HuH-7 (cell line): ENCODE measurements at places on chromosomes 6 and 20.
A peak's percentile ranks its signal among the peaks of the same experiment; 100 is the strongest.

GRCh38 chr6:169902070-169902469 is 150.6 kb downstream of the ERMARD start:
- DNase-seq, result no peak

DNA sequence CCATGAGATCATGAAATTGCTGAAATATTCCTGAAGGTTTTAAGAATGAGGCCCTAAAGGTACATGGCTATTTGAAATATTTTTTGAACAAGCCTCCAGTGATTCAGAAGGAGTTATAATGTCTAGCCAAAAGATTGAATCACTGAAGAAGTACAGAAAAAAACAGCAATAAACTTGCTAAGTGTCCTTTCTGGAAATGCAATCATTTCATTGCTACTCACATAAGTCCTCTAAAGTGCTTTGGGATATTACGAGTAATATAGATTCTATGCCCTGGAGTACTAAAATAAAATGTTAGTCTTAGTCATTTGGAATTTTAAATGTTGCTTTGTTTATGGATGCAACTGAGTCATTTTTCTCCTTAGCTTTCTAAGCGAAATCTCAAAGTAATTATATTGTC is 32.7 kb downstream of the CENPW start:
- DNase-seq, result no peak

DNA sequence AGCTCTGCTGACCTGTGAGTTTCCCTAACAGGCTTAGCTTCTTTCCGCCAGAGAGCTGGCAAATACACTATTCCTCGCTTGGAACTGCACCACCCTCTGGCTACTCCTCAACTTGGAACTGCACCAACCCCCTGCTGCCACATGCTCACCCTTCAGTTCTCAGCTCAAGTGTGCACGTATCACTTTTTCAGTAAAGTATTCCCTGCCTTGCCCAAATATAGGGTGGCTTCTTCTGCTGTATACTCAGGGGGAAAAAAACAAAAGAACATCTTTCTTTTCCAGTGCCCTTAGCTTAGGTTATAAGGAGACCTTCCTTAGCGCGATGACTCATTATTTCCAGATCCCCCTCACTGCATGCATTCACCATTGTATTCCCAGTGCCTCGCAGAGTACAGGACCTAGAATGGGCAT is 21.2 kb downstream of the GNAS-AS1 start:
- DNase-seq, result no peak

GRCh38 chr6:144931172-144932035 is 646.3 kb downstream of the UTRN start:
- peak; percentile 22 for DNase-seq

- no peak for DNase-seq
These were observed 136.8 kb downstream of the BFSP1 start for GRCh38 chr20:17394411-17394810.

GRCh38 chr6:147248859-147249258 is 44.6 kb downstream of the STXBP5 start:
- no peak for DNase-seq

- DNase-seq, result no peak
These were observed 632.2 kb downstream of the HACE1 start for GRCh38 chr6:104227508-104227907.

GRCh38 chr20:36792422-36792821 is 18.9 kb upstream of the DSN1 start:
- DNase-seq, result peak; percentile 75

GRCh38 chr20:8639112-8639778 is 429.6 kb upstream of the PLCB4 start:
- no peak for DNase-seq

GRCh38 chr6:160992061-160992979 is 751 bp downstream of the MAP3K4 start:
- DNase-seq, result peak; percentile 74

DNA sequence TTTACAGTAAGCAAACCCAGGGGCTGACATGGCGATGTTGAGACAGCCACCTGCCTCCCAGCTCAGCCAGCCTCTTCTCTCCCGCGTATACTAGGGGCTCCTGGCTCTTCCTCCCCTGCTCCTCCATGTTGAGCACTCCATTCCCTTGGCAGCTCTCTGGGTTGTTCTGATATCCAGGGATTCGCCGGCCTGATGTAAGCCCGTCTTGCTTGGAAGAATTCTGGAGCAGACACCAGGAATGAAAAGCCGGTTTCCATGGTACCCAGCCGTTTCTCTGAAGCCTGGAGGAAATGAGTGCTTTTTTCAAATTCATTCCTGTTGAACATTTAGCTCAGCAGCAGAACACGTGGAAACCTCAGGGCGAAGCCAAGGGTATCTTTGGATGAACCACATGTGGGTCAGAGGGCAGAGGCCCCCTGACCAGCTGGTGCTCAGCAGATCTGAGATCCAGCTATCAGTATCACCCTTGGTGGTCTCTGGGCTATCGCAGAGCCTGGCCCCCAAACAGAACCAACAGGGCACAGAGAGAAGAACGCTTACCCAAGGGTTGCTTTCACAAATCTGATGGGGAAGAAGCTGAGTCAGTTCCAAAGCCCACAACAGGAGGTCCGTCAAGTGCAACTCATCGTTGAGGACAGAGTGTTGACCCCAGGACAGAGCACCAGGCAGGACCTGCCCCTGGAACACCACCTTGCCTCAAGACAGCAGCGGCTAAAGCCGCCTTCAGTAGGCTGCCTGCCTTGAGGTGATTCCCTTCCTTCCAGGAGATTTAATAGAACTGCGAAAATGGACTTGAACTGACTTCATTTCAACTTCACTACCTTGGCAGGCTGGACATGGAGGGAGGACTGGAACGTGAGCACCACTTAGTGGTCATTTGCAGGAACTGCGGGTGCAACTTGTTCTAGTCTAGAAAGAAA is 96.1 kb upstream of the RIN2 start:
- DNase-seq, result peak; percentile 77

DNA sequence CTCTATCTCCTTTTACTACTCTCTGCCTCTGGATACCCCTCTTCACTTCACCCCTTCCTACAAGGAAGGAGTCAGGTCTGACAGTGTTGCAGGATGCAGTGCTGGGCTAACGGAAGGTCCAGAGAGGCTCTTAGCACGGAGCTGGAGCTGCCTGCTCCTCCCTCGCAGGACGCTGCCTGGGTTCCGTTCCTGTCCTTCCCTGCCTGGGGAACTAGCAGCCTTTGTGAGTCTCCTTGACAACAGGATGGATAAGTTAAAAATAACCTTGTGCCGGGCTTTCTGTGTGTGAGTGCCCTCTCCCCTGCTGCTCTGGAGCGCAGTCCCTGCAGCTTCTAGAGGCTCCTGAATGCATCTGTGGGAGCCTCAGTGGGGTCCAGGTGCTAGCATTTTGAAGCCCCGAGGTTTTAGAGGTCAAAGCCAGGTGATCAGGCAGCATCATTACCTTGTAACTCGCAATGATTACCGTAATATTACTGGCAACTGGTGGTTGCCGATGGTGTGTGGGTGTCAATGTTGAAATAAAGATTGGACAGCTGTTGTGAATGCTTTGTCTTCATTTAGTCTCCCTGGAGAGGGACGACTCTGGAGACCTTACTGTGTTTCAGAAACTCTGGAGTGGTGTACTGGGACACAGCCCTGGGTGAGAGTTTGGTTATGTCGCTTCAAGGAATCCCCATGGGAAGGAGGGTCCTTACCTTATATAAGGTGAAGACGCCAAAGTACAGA is 44.4 kb downstream of the CDS2 start:
- no peak for DNase-seq

- peak; percentile 85 for DNase-seq
These were observed 28.1 kb downstream of the PDYN start for GRCh38 chr20:1965520-1966351.

- DNase-seq, result no peak
These were observed 39.2 kb upstream of the CHMP4B start for GRCh38 chr20:33771938-33772337.

GRCh38 chr6:150304429-150304828 is 64.4 kb upstream of the IYD start:
- DNase-seq, result no peak

- no peak for DNase-seq
These were observed 67.9 kb upstream of the HMGN3 start for GRCh38 chr6:79302341-79302740.

DNA sequence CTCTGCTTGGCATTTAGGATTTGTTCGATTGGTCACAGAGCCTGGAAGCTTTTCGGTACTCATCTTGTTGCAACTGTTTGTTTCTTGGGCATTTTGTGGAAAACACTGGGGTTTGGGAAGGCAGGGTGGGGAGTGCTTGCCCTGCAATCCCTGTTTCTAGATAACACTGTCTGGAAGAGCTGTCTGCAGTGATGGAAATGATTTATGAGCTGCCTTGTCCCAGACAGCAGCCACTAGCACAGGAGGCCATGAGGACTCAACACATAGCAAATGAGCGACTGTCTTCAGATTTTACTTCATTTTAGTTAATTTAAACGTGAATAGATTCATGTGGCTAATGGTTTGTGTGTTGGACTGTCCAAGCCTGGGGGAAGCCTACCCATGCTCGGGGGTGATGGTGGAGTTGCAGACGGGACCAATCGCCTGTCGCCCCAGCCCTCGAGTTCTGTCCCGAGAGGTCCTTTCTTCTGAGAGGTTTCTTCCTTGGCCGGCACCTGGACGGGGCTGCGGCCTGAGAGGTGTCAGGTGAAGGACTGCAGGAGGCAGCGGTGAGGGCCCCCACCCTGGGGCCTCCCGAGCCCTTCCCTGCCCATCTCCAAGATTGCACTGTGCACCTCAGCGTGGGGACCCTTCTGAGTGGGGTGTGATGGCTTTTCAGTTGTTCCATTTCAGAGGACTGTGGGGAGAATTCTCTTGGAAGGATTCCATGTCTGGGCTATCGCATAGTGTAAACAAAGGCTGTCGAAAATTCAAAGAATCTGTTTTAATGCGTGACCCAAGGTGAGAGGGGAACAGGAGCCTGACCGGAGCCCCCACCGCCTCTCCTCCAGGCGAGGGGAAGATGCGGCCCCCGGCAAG is 55.4 kb downstream of the SMOC2 start:
- DNase-seq, result no peak
